ENCODE measurements at places on chromosomes 3 and 15.

- DNase-seq, result no peak
These were observed 107.5 kb downstream of the RASA2 start for GRCh38 chr3:141594357-141594756.

DNA sequence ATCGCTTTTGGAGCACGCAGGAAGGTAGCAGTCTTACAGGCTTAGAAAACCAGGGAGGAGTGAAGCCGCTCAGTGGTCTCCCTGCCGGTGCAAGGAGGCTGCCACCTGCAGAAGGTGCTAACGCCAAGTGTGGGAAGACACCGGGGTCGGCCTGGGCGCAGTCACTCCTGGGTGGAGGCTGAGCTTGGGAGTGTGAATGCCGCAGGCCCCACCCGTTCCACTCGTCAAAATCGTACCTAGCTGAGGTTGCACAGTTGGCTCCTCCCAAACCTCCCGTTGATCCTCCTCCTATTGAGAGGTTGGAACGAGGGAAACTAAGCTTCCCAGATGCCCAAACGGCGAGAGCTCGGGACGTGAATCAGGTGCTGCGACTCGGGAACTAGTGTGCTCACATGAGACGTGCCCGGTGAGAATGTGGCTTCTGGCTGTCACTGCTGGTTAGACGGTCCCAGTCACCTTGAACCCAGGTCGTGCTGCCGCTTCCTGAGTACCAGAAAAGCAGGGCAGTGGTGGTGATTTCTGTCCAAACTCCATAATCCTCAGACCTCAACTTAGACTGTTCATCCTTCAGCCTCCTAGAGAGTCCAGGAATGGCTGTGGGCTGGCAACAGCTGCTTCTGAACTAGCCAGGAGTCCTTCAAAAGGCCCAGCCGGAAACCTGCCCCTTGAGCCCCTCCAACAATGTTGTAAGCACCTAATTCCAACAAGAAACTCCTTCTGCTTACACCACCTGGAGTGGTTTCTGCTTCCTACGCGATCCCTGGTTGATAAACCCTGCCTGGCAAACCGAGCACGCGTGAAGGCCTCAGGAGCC lies 156.0 kb downstream of the XXYLT1 start:
- no peak for DNase-seq

GRCh38 chr15:88454236-88454635 lies 13.0 kb downstream of the MRPL46 start:
- DNase-seq, result no peak

GRCh38 chr3:188798556-188799145 lies 373.1 kb upstream of the TPRG1 start:
- no peak for DNase-seq

- DNase-seq, result no peak
These were observed 74.9 kb downstream of the NTRK3 start for GRCh38 chr15:88181613-88182012.

DNA sequence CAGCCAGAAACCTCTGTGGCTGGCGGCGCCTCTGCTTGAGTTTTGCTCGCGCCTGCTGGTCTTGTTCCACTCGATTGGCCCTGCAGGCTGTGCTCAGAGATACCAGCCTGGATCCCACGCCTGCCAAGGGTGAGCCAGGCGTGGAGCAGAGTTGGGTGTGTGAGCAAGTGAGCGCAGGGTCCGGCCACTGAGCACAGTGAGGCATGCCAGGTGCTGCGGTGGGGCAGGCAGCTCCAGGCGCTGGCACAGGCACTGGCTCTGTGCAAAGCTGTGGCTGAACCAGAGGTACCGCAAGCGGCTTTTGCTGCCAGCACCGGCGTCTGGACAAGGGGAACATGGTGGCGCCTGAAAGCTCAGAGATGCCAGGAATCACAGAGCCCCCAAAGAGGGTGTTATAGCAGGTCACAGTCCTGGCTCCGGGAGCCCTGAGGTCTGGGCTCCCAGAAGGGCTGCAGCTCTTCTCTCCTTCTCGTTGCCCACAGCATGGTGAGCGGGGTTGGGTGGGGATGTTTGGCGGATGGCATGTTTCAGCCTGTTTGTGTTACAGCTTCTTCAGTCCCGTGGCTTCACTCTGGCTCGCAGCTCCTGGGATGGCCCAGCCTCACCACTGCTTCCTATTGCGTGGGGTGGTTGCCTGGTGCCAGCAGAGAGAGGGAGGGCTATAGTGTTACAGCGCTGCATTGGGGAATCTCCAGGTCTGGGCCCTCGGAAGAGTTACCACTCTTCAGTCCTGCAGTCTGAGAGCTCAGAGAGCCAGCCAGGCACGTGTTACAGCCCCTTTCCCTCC lies 73.9 kb downstream of the NR1D2 start:
- no peak for DNase-seq

GRCh38 chr15:91331581-91331980 lies 231.5 kb downstream of the SV2B start:
- DNase-seq, result no peak

DNA sequence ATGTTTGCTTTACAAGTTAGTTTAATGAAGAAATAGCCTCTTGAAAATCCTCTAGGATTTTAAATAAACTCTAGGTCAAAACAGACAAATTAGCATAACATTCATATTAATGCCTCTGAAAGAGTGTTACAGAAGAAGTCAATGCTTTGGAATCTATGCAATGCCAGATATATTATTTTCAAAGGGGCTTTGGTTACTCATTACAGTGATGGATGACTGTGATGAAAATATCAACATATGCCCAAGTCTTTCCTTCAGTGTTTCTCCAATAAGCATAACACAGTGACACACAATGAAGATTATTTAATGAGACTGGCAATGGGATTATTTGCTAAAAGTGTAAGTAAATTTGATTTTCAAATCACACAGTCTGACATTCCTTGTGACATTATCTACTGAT lies 1247.2 kb downstream of the ROBO2 start:
- no peak for DNase-seq

GRCh38 chr3:80549173-80549572 lies 781.4 kb upstream of the ROBO1 start:
- no peak for DNase-seq

DNA sequence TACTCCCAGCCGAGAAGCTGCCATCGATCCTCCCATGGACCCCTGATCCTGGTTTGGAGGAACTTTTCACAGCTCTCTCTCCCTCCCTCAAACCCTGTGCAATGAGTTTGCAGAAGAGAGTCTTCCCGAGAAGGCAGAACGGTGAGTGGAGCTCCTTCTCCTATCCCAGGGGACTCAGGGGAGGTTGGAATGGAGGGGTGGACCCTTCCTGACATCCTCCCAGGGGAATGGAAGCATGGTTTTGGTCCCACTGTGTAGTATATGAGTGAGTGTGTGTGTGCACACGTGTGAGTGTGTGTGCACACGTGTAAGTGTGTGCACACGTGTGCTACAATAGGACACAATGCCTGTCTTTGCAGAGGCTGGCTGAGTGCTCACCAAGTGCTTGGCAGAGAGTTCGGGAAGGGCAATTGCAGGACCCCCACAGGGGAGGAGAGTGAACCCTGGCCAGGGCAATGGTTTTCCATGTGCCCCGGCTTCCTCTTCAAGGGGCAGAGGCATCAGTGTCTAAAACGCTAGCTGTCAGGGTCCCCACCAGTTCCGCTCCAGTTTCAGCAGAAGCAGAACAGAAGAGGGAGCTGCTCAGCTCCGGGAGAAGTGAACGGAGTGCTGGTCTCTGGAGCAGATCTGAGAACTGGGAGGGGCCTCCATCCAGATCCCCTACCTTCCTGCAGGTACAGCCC lies 13.8 kb upstream of the IL16 start:
- DNase-seq, result no peak

GRCh38 chr3:71587958-71588357 lies 4.4 kb upstream of the FOXP1 start:
- no peak for DNase-seq

DNA sequence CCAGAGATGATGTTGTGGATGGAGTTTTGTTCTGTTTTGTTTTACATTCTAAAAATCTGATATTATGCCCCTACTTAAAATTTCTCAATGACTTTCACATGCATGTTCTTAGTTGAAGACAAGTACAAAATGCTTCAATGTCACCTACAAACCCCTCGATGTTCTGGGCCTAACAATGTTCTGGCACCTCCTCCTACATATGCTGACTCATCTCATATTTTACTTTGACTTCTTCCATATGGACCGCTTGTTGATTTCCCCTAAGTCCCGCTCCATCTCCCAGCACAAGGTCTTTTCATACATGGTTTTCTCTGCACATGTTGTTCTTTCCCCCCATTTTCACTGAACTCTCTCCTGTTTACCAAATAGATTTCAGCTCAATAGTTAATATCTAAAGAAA lies 441.4 kb downstream of the CNTN6 start:
- DNase-seq, result no peak

DNA sequence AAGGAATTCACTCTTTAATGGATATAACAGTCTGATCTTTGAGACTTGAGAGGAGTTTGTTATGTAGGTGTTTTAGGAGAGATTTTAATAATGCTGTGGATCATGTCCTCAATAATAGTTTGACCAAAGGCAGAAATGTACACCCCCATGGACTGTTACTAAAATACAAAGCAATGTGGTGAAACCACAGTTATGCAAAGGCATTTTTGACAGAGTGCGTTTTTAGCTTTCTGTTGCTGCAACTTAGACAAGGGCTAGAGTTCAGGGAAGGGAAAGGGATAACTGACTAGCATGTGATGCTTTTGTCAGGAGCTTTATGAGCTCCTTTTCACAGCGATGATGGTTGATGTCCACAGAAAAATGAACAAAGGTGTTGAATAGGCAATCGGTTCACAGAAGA lies 3.6 kb upstream of the STARD5 start:
- no peak for DNase-seq

- DNase-seq, result no peak
These were observed 220.2 kb downstream of the NTRK3 start for GRCh38 chr15:88036154-88036839.

DNA sequence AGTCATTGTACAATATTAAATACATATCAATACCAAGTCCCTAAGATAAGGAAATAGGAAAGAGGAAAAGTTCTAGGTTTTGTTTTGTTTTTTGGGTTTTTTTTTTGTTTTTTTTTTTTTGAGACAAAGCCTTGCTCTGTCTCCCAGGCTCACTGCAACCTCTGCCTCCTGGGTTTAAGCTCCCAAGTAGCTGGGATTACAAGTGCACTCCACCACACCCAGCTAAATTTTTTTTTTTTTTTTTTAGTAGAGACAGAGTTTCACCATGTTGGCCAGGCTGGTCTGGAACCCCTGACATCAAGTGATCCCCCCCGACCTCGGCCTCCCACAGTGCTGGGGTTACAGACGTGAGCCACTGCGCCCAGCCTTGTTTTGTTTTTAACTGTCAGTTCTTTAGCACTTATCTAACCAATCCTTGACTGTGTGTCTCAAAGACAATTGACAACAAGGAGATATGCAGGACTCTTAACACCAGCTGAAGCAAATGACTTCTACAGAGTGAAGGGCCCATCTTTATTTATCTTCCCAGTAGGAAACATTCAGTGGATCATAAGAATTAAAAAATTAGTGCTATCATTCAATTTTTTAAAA lies 100.0 kb upstream of the RAP2B start:
- no peak for DNase-seq

Data from NCI-H187 treated with DMSO at 0.1 percent for 48 hours (cell line).